ENCODE measurements at places on chromosomes 5 and 9.

DNA sequence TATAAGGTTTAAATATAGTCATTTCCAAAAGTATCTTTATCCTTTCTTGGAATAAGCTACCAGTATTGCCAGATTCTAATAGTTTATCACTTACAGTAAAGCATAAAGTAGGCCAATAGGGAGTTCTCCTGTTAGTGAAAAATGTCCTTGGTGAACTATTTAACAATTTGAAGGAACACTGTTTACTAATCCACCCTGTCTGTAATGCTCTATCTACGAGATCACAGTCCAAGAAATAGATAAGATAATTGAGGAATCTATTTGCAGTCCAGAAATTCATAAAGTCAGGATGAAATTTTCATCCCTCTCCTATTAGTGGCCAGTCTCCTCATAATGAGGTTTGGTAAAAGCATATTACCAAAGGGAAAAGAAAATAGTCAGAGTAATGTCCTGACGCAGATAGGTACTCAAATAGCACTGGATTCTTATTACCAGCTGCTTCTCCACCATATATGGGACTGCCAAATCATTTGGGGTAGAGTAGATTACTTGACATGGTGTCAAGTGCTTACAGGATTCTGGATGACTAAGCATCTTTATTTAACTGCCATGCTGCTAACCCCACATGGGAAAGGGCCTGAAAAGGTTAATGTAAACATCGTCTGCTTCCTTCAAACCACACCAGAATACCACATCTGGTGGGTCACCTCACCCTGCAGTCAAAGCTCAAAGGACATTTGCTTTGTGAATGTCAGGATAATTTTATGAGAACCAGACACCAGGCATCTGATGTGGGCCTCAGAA lies 808.1 kb downstream of the EFNA5 start:
- no peak for DNase-seq

GRCh38 chr5:120624021-120624563 lies 160.0 kb downstream of the PRR16 start:
- no peak for DNase-seq

GRCh38 chr9:113454914-113455761 lies 8.4 kb upstream of the RGS3 start:
- DNase-seq = no peak

DNA sequence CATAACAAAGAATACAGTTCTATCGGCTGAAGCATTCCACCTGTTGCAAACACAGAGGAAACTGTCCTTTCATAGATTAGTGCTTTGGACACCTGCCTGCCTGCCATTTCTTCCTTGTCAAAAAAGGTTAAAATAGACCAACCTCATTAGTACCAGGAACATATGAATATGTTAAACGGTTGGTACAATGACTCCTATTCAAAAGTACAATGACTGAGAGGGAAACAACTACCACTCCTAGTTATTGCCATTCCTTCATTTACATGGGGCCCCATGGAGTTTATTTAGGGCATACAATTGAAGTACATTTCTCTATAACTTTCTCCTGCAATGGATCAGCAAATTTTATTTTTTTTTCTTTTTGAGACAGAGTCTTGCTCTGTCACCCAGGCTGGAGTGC lies 77.4 kb upstream of the PIP5K1B start:
- DNase-seq = no peak

DNA sequence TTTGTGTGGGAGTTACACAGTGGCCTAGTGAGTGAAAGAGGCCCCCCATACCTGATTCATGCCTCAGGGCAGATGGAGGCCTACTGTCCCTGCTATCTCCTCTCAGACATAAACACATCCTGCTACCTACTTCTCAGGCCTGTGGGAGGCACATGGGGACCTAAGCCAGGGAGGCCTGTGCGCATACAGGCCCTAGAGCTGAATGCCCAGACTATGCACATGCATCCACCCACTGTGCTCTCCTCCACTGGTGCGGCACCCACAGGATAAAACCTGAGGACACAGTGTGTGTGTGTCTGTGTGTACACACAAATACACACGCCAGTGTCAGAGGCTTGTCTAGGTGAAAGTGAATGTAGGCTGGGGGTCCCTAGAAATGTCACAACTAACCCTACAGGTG lies 1.4 kb downstream of the PAX5 start:
- DNase-seq = no peak
